Dermis microvascular lymphatic vessel endothelial cell (primary cell): ENCODE measurements at places on chromosomes 2 and 18. TPM values are rescaled to one million over a fixed set of nuclear protein-coding genes. Genes with fewer than 3 reads are reported as not detected.

DNA sequence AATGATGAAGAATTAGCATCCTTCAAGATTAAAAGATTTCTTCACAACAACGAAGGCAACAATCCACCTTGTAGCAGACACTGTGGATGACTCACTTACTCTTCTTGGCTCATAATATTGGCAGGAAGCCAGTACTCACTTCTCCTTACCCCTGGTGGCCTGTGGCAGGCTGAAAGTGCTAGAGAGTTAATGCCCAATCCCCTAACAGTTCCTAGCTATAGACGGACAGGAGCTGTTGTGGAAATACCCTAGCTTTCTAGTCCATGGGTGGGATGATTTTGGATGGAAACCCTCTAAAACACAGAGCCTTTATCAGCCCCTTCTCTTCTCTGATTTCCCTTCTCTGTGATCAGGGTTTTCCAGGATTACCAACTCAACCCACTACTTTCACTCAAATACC is 128.6 kb upstream of the NYAP2 start:
- DNase-seq, result no peak

DNA sequence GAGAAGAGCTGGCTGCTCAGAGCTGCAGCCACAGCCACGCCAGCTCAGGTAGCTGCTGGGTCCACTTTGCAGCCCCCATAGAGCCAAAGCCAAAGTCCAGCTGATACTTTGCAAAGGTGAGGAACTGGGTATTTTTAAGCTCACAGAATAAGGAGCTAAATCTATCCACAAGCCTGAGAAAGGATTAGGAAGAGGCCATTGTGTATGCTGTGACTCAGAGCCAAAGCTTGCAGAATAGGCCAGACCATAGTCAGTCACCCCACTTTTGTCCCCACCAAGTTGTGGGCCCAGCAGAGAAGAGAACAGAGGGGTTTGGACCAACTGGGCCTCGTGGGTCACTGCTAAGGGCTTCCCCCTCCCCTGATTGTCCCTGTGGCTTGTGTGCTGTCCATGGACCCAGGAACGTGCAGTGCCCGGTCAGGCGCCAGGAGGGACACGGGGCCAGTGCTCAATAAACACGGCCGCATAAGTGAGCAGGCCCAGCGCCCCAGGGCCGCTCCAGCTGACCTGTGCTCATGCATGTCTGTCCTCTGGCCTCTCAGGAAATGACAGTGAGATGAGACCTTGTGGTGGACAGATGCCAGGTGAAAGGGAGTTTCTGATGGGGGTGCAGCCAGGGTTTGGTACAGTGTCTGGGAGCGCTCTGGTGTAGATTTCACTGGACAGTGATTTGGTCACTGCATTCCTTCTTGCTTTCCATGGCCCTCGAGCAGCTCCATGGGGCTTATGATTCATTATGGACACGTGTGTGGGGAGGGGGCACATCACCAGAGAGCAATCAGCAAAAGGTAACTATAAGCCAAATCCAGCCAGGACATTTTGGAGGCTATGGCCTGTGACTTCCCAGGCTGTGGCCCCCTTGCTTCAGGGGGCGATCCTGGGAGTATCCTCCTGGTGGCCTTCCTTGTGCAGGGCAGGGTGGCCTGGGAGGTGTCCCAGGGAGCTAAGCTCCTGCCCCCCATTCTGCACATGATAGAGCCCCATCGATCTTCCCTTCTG is 31.3 kb downstream of the MAL start:
- DNase-seq, result no peak

- no peak for DNase-seq
Observed at GRCh38 chr2:19208479-19209199, 149.8 kb downstream of the OSR1 start.

GRCh38 chr2:8636721-8637636 is 44.9 kb upstream of the ID2 start:
- no peak for DNase-seq

Gene GALNT14
- 0.39 and 1.3 TPM in 2 replicates for total RNA-seq

Gene IL1B
- total RNA-seq, result not detected in 2 replicates
